ENCODE measurements at places on chromosomes 6 and 20. TPM values are rescaled to one million over a fixed set of nuclear protein-coding genes. Genes with fewer than 3 reads are reported as not detected.

Gene SLC22A2
- not detected for total RNA-seq

Gene COMMD7
- total RNA-seq: 31.5 TPM

Gene GPLD1
- 0.10 TPM for total RNA-seq

Gene ARG1
- total RNA-seq: not detected

Gene MTFR2
- total RNA-seq: 5.7 TPM

Gene UNC5CL
- total RNA-seq: 1.1 TPM

Gene CAGE1
- 0.16 TPM for total RNA-seq

Gene RIMS1
- not detected for total RNA-seq

DNA sequence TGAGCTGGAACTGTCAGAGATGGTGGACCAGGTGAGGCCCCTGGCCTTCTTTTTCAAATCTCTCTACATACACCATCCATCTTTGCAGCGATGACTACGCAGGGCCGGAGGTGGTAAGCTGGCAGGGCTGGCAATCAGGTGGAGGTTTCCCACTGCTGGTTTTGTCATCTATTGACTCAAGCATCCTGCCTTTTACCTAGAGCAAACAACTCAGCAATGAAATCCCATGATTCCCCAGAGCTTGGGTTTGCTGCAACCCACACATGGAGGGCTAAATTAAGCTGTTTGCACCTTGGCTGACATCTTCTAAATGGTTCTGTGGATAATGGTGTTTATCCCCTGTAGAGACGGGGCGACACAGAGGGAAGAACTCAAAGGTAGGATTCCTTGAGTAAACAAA is 170.2 kb downstream of the SCP2D1 start:
- DNase-seq: no peak

GRCh38 chr6:153090241-153090930 is 40.7 kb downstream of the RGS17 start:
- DNase-seq: no peak

DNA sequence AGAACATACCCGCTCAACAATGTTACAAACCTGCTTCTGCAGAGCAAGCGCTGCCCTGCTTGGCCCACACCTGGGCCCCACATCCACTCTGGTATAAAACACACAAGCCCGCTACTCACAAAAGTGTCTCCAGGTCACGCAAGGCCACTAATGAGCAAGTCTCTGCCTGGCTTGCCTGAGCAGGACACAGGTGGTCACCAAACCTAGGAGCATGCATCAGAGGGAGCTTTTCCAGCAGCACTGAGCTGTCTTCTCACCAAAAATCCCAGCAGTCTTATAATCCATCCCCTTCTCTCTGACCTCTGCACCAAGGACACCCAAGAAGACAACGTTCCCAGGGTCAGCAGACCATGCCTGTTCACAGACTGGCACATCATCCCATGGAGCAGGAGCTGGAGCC is 100.8 kb downstream of the DLL1 start:
- no peak for DNase-seq

- no peak for DNase-seq
Measured at GRCh38 chr6:108873251-108873650, 25.0 kb downstream of the ARMC2 start.

- peak; percentile 88 for DNase-seq
Measured at GRCh38 chr20:815914-816606, 17.5 kb upstream of the FAM110A start.

DNA sequence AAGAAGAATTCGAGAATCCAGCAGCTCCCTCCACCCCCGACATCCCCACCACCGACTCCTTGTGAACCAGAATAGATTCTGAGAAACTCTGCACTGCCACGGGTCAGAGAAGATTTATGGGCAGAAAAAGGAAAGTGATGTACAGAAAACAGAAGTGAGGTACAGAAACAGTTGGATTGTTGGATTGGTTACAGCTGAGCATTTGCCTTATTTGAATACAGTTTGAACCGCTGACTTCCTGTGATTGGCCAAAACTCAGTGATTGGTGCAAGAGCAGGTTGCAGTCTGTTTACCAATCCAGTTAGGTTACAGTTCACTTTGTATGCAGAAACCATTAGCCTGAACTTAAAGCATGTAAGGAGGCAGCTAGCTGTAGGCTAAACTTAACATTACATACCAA is 131.2 kb upstream of the HDDC2 start:
- DNase-seq: no peak

GRCh38 chr6:92023410-92023966 is 1395.9 kb downstream of the EPHA7 start:
- DNase-seq: no peak

GRCh38 chr20:64261138-64261537 is 5.6 kb downstream of the PCMTD2 start:
- DNase-seq: no peak

DNA sequence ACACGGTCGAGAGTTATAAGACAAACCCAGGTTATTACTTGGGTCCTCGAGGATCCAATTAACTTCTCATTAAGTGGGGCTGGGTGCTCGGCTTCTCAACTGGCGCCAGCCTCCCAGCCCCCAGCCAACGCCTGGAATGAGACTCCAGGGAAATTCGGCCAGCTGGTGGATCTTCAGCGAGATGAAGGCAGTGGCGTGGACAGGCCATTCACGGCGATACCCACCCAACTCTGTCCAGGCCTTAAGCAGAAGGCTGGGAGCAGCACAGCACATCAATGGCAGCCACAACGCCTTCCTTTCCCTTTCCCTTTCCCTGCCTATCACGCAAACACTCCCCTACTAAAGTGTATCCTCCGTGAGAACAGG is 868 bp downstream of the METTL24 start:
- no peak for DNase-seq

DNA sequence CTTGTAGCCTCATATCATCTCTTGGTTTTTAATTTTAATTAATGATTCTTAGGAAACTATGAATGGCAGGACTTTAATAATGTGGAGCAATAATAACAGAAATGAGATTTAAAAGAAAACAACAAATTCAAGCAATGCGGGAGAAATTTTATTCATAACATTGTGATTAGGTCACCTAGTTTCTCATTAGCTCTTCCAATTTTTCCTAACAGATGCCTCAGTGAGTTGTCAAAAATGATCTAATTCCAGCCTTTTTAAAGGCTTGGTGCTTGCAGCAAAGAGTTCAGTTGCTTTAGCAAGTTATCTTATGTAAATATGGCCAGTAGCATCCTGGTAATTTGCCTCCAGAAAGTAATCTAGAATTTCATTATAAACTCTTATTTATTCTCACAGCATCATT is 20.4 kb downstream of the PDE7B start:
- no peak for DNase-seq

Measured in HT-29 (cell line).